T-cell (primary cell): ENCODE measurements at places on chromosomes 2 and 18. TPM values are rescaled to one million over a fixed set of nuclear protein-coding genes. Genes with fewer than 3 reads are reported as not detected.

GRCh38 chr18:11884396-11885030 lies 23.6 kb downstream of the MPPE1 start:
- no peak for DNase-seq

- DNase-seq: no peak
These were observed 112.5 kb downstream of the ZNF532 start for GRCh38 chr18:58977223-58977622.

DNA sequence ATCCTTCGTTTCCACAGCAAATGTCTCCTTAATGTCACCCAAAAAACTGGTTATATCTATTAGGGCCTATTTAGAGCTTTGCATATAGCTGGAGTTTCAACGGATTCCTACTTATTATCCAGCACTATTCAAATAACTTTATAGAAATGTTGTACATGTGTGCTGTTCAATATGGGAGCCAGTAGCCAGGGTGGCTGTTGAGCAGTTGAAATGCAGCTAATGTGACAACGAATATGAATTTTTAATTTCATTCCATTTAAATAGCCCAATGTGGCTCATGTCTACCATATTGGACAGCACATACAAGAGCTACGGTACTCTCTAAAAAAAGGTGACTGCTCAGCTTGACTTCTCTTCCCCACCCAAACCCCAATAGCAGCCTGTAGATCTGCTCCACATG lies 2.4 kb downstream of the APOB start:
- no peak for DNase-seq

DNA sequence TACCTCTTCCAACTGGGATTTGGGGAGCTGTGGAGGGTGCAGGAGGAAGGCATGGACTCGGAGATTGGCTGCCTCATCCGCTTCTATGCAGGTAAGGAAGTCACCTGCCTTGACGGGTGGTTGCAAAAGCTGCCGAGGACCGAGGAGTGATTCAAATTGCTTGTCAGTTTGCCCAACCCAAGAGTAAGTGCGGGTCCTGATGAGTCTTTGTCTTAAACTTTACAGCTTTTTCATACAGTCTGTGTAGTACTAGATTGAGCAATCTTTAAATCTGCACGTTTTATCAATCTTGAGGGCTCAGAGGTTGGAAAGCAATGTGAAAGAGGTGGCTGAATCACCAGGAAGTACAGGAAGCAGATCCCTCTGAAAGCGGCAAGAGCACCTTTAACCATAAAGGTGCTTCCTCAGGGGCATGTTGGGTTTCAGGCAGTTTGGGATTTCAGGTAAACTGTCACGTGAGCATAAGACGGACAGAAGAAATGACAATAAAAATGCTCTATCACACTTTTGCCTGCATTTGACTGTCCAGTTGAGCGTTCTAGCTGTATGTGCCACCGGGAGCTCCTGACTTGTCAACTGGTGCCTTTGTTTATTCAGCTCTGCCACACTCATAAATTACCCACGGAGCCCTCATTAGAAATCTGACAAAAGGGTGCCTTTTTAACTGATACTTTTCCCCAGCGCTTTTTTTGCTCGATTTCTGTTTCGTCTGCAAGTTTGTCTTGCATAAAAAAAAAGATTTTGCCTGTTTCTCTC lies 2.0 kb downstream of the PHLPP1 start:
- peak; percentile 38 for DNase-seq

DNA sequence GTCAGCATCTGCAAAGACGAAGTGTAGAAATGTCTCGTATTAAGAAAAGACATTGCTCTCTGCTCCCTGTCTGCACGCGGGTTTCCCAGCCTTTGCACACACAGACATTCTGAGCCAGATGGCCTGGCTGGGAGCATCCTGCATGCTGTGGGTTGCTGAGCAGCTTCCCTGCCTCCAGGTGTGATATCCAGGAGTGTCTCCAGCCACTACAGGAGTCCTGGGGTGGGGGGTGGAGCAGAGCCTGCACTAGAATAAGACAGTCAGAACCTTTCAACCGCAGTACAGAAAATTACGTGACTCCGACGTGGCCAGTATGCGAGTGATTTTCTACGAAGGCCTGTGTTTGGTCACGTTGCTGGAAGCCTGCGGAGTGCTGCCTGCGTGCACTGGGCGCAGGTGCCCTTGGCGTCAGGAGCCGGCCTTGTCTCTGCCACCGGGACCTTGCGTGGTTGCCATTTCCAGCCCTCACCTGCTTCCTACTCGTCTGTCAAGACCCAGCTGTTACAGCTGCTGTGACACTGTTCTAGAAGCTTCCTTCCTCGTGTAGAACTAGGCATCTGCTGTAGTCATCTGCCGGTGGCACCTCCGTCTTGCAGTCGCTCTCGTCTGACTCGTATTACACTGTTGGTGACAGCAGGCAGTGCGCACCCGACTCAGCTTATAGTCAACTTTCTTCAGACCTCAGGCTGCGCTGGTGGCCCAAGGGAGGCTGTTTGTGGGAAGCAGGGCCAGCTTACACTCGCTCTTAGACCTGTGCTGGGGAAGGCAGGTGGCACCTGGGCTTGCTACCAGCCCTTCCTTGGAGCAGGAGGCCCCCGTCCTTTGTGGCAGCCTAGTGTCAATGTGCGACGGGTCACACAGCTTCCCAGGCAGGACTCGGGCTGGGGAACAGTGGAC lies 11.2 kb downstream of the CTDP1 start:
- DNase-seq: no peak

Gene TEX44
- total RNA-seq: not detected

Gene DCC
- not detected for total RNA-seq

Gene CRYGD
- not detected for total RNA-seq
